Peyer's patch (tissue), 4 donors: ENCODE measurements at places on chromosomes 1 and 21. TPM values are rescaled to one million over a fixed set of nuclear protein-coding genes. Genes with fewer than 3 reads are reported as not detected.

DNA sequence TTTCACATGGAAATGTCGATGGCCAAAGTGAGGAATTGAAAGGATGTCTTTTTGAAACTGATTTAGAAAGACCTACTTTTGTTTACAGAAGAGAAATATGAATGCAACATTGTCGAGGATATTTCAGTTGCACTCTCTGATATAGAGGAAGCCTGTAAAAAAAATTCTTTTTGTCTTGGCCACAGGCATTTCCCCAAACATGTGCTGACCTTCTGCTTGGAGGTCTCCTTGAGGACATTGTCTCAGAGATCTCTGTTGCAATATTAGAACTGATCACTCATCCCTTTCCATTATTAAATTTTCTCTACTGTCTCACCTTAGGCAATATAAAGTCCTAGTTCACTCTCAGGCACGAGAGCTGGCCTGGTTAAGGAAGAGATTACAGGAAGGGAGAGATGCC is 16.0 kb downstream of the S100A11 start:
- DNase-seq = no peak
- no peaks in the 10 kb centered on the region for H3K27me3 ChIP-seq
- H3K4me1 ChIP-seq = no peaks in the 10 kb centered on the region
- H3K27ac ChIP-seq = no peak overlapping the region
- no peak overlapping the region for H3K4me3 ChIP-seq

- no peaks in the 10 kb centered on the region for H3K27me3 ChIP-seq
- no peak overlapping the region for H3K4me3 ChIP-seq
- no peaks in the 10 kb centered on the region for H3K4me1 ChIP-seq
- H3K36me3 ChIP-seq = no peaks in the 10 kb centered on the region
Observed at GRCh38 chr1:53765657-53766056, 26.7 kb upstream of the GLIS1 start.

DNA sequence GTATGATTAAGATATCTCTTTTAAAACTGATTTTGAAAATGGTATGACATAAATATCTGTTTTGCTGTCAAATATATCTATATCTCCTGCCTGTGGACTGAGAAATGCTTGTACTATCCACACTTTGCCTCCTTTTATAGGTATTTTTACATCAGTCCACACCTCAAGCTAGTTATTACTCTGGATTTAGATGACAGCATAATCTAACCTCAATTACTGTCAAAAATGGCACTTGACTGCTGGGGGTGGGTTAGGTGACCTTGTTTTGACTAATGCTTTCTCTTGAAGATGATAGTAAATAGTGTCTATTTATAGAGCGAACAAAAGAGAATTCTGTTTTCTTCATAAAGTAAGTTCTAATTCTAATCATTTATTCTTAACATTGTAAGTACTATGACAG is 9.1 kb downstream of the ADGRL2 start:
- no peak for DNase-seq
- no peaks in the 10 kb centered on the region for H3K4me1 ChIP-seq
- H3K36me3 ChIP-seq = no peaks in the 10 kb centered on the region
- H3K27me3 ChIP-seq = no peaks in the 10 kb centered on the region

DNA sequence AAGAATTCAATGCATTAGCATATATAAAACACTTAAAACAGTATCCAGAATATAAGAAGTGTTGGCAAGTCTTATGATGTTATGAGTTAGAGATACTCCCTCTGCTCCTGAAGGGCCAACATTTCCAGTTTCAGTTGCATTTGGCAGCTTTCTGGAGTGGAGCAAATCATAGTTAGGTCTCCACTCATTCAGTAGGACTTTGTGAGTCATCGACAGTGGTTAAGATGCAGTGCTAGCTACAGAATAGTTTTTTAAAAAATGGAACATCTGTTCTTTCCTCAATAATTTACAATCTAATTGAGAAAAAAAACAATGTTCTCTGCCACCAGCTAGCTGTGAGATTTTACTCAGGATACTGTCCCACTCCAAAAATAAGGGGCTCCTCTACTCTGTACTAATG is 389.1 kb downstream of the HLX start:
- DNase-seq = no peak
- no peaks in the 10 kb centered on the region for H3K27me3 ChIP-seq
- no peak overlapping the region for H3K27ac ChIP-seq
- no peak overlapping the region for H3K4me3 ChIP-seq
- no peaks in the 10 kb centered on the region for H3K36me3 ChIP-seq

DNA sequence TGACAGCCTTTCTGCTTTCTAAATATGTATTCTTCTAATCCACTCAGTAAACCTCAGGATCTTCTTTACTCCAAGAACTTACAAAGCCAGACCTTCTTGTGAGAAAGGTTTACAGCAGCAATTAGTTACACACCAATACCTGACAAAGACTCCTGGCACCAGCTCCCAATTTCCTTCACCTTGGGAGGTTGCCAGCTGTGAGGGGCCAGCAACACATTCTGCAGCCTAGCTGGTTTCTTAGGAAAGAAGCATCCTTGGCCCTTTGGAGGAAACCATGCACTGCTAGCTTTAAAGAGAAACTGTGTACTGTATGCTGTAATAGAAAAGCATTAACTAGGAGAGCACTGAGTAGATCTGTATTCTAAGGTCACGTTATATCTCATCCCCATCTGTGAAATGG is 10.8 kb downstream of the FYB2 start:
- H3K27ac ChIP-seq = no peak overlapping the region
- H3K4me1 ChIP-seq = no peaks in the 10 kb centered on the region
- H3K36me3 ChIP-seq = no peaks in the 10 kb centered on the region
- H3K27me3 ChIP-seq = no peaks in the 10 kb centered on the region

GRCh38 chr1:229454056-229454455 is 20.2 kb upstream of the ACTA1 start:
- no peaks in the 10 kb centered on the region for H3K27me3 ChIP-seq
- no peaks in the 10 kb centered on the region for H3K36me3 ChIP-seq
- no peak overlapping the region for H3K4me3 ChIP-seq
- DNase-seq = no peak
- H3K27ac ChIP-seq = no peak overlapping the region
- no peaks in the 10 kb centered on the region for H3K4me1 ChIP-seq

DNA sequence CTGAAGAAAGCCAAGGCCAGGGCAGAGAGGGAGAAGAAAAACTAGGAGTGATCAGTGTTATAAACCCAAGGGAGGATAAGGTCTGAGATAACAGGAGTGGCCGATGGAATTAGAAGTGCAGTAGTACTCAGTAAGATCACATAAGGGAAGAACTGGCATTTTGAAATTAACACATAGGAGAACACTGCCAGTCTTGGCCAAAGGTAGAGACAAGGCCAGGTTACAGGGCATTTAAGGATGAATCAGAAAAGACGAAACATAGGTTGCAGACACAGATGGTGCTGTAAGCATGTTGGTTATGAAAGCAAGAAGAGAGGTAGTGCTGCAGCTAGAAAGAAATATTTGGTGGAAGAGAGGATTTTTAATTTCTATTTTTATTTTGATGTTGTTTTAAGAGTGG is 278.9 kb upstream of the SNX7 start:
- H3K4me1 ChIP-seq = no peaks in the 10 kb centered on the region
- DNase-seq = no peak
- H3K27ac ChIP-seq = no peak overlapping the region
- no peak overlapping the region for H3K4me3 ChIP-seq
- H3K36me3 ChIP-seq = no peaks in the 10 kb centered on the region

DNA sequence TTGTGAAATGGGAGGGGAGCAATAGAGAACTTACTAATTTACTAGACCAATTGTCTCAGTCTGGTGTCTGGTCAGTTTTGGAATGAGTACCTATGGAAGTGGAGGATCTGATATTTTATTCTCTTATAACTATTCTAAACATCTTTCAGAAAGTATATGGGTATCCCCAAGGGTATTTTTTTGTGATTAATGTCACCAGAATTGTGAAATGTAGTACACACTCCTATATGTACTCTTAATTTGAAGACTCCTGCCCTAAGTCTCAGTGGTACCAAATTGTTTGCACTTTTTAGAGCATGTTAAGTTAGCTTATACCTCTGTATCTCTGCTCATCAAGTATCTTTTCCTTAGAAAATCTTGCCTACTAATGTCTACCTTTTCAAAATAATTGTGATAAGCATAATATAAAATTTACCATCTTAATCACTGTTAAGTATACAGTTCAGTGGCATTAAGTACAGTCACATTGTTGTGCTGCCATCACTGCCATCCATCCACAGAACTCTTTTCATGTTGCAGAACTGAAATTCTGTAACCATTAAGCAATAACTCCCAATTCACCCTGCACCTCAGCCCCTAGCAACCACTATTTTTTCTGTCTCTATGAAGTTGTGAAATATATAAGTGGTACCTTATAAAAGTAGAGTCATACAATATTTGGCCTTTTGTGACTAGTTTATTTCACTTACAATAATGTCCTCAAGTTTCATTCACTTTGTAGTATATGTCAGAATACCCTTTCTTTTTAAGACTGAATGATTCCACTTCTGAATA is 40.5 kb downstream of the SLC30A7 start:
- peaks cover 22% of the 10 kb centered on the region for H3K36me3 ChIP-seq
- H3K27me3 ChIP-seq = no peaks in the 10 kb centered on the region
- DNase-seq = no peak

- DNase-seq = no peak
- no peaks in the 10 kb centered on the region for H3K4me1 ChIP-seq
- H3K27ac ChIP-seq = no peak overlapping the region
- H3K4me3 ChIP-seq = no peak overlapping the region
- no peaks in the 10 kb centered on the region for H3K36me3 ChIP-seq
- H3K27me3 ChIP-seq = no peaks in the 10 kb centered on the region
Observed at GRCh38 chr1:30159015-30159414, 564.4 kb downstream of the MATN1 start.

DNA sequence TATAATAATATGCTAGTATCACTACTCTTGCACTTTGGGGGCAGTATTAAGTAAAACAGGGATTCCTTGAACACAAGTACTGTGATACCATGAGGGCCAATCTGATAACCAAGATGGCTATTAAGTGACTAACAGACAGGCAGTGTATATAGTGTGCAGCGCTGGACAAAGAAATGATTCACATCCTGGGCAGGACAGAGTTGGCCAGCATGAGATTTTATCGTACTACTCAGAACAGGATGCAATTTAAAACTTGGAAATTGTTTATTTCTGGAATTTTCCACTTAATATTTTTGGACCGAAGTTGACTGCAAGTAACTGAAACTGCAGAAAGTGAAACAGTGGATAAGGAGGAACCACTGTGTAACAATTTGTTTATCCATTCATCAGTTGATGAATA is 74.6 kb downstream of the DNTTIP2 start:
- H3K4me3 ChIP-seq = no peak overlapping the region
- no peaks in the 10 kb centered on the region for H3K36me3 ChIP-seq
- H3K27ac ChIP-seq = no peak overlapping the region
- no peaks in the 10 kb centered on the region for H3K27me3 ChIP-seq
- DNase-seq = no peak
- no peaks in the 10 kb centered on the region for H3K4me1 ChIP-seq

GRCh38 chr1:58927722-58928085 is 143.9 kb upstream of the JUN start:
- H3K4me3 ChIP-seq = no peak overlapping the region
- no peaks in the 10 kb centered on the region for H3K27me3 ChIP-seq
- no peaks in the 10 kb centered on the region for H3K4me1 ChIP-seq
- DNase-seq = no peak
- H3K36me3 ChIP-seq = no peaks in the 10 kb centered on the region

- no peak for DNase-seq
- no peaks in the 10 kb centered on the region for H3K27me3 ChIP-seq
- peaks cover 21% of the 10 kb centered on the region for H3K4me1 ChIP-seq
Observed at GRCh38 chr1:88983791-88984559, 8.5 kb downstream of the KYAT3 start.

DNA sequence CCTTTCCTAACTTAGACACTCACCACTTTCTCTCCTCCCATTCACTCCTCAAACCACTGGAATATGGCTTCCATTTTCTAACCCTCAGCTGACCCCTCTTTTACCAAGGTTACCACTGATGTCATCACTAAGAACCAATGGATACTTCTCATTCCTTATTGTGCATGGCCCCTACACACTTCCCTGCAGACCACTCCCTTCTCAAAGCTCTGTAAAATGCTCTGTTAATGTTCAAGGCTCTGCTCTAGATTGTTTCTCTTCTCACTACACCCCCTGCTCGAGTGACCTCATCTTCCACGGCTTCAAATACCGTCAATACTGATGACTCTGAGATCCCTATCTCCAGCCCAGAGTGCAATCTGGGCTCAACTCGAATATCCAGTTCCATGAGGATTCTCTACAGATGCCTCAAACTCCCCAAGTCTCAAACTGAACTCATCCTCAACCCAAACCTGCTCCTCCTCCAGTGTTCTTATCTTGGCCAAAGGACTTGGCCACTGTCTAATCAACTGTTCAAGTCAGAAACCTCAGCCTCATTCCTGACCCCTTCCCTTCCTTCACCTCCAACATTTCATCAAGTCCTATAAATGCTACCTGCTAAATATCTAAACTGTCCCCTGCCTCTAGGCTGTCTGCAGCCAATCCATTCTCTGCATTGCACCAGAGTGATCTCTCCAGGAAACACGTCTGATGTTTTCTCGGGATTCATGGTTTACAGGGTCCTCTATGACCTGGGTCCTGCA is 41.3 kb upstream of the BMP8B start:
- H3K27me3 ChIP-seq = no peaks in the 10 kb centered on the region
- no peak overlapping the region for H3K27ac ChIP-seq
- DNase-seq = no peak
- H3K4me3 ChIP-seq = no peak overlapping the region
- H3K36me3 ChIP-seq = no peaks in the 10 kb centered on the region

DNA sequence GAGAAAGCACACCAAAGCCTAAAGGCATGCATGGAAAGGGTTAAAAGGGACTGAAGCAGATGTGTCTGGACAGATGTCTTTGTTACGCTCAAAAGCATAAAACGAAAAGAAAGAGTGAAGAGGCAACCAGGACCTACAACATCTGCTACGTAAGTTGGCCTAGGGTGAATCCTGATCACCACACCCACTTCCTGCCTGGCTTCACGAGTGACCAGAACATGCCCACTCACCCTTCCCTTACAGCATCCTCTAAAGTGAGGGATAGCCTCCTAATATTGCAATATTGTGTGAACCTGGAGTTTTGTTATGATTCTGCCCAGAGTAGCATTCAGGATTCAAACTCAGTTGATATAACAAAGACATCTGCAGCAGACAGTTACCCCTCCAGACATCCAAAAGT is 10.6 kb upstream of the OLIG2 start:
- H3K36me3 ChIP-seq = no peaks in the 10 kb centered on the region
- DNase-seq = no peak
- H3K27ac ChIP-seq = no peak overlapping the region
- no peak overlapping the region for H3K4me3 ChIP-seq
- H3K4me1 ChIP-seq = peaks cover 8% of the 10 kb centered on the region

EXOSC10 gene
- 62.3 TPM for total RNA-seq

LCE1B gene
- not detected for total RNA-seq

PLPPR5 gene
- not detected for total RNA-seq

ZZZ3 gene
- total RNA-seq = 44.6 TPM
